Hematopoietic multipotent progenitor cell treated with erythropoietin and hydrocortisone succinate and interleukin-3 and kit ligand, for 6 days (in vitro differentiated cells): ENCODE measurements at places on chromosomes 6 and 20.
A peak's percentile ranks its signal among the peaks of the same experiment; 100 is the strongest.

DNA sequence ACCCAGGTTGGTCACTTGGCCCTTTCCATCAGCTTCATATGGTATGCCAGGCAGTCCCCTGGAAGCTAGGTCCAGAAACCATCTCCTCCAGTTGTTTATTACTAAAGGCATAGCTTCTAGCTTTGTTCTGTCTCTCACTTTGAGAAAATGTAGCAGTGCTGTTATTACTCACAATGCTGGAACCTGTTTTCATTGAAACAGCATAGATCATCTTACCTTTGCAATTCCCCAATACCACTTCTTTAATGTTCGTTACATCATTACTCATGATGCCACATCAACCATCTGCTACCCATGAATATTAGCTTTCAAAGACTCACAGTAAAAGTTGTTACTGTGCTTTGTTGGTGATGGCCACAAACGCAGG, 88.3 kb downstream of the ADAT2 start:
- no peak for DNase-seq

- DNase-seq = no peak
Observed at GRCh38 chr20:38115205-38115604, 49.9 kb downstream of the TGM2 start.

GRCh38 chr20:32652739-32653526, 20.8 kb downstream of the C20orf203 start:
- DNase-seq = peak; percentile 92

- DNase-seq = no peak
Observed at GRCh38 chr20:47778398-47779354, 6.6 kb downstream of the SULF2 start.

DNA sequence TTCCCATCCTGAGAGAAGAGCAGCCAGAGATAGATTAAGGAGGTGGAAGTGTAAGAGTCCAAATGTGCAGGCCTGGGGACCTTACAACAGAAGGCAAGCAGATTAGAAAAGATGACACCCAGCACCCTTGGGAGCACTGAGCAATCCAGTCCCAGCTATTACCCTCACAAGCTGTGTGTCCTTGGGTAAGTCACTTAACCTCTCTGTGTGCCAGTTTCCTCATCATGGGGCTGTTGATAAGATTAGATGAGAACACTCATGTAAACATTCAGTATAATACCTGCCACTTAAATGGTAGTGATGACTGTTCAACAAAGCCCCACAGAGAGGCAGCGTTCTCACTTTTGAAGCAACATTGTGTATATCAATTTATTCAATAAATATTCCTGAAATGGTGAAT, 114.8 kb upstream of the CST7 start:
- DNase-seq = no peak

GRCh38 chr6:53067849-53068361, 2.7 kb downstream of the FBXO9 start:
- DNase-seq = peak; percentile 94

DNA sequence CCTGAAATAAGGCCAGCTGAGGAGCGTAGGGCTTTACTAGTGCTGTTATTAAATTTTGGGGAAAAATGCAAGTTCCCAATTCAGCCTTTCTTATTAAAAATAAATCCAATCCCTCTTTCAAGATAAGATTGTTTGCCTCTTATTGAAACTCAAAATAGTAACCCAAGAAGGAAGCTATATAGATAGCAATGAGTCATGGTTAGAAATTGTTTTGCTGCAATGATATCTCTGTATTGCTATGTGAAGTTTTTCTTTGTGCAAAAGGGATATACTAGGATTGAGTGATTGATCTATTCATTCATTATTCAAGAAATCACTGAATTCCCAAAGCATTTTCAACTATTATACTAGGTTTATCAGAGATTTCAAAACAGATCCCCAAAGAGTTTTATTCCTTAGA, 93.0 kb upstream of the HDAC2 start:
- no peak for DNase-seq

GRCh38 chr6:41302638-41303037, 16.2 kb upstream of the TREM1 start:
- no peak for DNase-seq

GRCh38 chr20:44092551-44093248, 94.3 kb downstream of the JPH2 start:
- DNase-seq = peak; percentile 75

- DNase-seq = peak; percentile 38
Observed at GRCh38 chr20:35200267-35200666, 26.2 kb upstream of the MMP24 start.

- no peak for DNase-seq
Observed at GRCh38 chr6:71642120-71642519, 244.2 kb upstream of the RIMS1 start.

DNA sequence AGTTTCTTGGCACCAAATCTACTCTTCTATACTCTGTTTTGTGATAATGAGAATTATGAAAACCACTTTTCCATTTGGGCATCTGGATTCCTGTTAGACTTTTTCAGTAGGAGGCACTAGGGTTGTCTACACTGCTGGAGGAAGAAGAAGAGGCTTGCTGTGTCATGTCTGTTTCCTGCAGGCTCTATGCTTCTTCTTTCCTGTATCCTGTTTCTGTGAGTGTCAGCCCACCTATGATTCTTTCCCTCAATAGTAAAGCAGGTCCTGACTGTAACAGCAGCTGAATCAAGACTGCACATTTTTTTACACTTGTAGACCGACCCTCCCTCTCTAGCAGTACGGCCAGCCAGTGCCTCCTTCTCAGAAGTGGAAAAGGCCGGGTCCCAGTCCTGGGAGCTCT, 603.9 kb downstream of the HDGFL1 start:
- DNase-seq = no peak

DNA sequence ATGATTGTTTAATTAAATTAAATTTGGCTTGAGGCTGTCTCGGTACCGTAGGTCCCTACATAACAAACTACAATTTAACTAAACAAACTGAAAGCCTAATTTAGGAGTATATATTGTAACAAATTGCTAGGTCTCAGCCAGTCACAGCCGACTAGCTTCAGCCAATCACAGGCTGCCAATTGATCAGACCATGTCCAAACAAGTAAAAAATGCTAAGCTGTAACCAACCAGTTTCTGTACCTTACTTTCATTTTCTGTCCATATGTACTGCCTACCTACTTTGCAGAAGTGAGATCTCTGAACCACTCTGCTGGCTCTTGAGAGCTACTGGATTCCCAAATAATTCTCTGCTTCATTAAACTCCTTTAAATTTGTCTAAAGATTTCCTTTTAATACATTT, 648.0 kb upstream of the GJE1 start:
- peak; percentile 69 for DNase-seq

DNA sequence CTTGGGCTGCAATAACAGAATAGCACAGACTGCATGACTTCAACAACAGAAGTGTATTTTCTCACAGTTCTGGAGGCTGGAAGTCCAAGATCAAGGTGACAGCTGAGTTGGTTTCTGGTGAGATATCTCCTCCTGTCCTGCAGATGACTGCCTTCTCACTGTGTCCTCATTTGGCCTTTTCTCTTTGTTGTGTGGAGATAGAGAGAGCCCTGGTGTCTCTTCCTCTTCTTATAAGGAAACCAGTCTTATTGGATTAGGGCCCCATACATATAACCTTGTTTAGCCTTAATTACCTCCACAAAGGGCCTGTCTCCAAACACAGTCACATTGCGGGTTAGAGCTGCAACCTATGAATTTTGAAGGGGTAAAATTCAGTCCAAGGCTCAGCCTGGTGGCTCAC, 57.0 kb upstream of the BMP6 start:
- peak; percentile 27 for DNase-seq

DNA sequence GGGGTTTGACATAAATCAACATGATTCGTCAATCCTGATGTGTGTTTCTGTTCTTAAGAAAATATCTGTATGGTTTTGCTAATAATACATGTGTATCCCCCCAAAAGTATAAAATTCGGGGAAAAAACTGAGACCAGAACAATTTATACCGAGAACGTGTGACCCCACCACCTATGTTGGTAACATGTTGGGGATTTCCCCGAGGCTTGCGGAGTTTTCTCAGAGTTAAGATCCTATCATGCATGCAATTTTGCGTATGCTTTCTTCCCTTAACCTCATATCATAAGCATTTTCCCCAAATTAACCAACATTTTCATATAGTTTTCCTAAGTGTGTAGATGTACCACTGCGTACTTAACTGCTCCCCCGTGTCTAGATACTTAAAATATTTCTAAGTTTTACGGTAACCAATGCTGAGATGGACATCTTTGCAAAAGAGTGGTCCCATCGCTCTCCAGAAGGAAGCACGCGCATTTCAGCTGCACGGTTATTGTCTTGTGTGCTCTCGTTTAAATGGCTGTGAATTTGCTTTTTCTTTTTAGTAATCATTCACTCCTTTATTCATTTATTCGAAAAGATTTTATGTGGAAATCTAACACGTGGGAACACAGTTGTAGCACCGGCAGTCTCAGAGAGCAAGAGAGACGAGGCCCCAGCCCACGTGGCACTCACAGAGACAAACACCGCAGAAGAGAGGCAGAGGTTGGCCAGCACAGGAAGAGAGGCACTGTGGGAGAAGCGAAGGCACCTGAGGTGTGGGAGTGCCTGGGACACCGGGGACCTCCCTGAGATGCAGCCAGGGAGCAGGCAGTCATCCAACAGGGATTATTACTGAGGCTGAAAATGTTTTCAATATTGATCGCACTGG, 13.2 kb upstream of the IRF4 start:
- no peak for DNase-seq

- DNase-seq = no peak
Observed at GRCh38 chr6:141866731-141867497, 265.8 kb upstream of the GJE1 start.

GRCh38 chr6:9564021-9564420, 850.9 kb downstream of the TFAP2A start:
- DNase-seq = no peak

DNA sequence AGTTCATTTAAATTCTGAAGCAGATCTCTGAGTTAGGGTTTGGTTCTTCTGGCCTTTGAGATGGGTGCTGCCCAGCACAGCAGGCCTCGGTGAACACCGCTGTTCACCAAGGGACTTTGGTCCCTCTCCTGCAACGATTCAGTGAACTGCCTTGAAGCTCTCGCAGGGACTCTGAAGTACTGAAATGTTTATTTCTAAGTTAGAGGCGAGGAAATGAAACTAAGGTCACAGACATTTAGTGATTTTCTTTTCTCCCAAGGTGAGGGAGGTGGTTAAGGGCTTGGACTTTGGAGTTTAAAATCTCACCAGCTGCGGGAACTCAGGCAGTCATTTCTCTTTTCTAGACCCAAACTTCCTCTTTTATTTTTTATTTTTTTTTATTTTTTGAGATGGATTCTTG, 26.2 kb downstream of the E2F3 start:
- no peak for DNase-seq

GRCh38 chr6:143098054-143098671, 37.5 kb downstream of the AIG1 start:
- peak; percentile 33 for DNase-seq

DNA sequence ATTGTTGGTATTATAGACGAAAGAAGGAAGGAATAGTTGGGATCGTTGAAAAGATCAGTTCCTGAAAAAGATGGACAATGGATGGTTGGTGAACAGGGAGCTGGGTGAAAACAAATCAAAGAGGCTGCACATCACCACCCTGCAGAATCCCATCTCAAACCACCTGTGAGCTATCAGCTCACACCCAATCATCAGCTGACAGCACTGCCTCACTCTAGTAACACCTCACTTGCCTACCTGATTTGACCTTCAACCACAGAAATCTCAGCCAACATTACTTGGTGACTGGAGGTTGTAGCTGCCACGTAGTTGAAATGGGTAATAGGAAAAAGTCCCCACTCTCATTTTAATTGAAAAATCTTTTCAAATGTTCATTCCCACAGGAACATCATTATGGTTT, 101.8 kb upstream of the DST start:
- no peak for DNase-seq

DNA sequence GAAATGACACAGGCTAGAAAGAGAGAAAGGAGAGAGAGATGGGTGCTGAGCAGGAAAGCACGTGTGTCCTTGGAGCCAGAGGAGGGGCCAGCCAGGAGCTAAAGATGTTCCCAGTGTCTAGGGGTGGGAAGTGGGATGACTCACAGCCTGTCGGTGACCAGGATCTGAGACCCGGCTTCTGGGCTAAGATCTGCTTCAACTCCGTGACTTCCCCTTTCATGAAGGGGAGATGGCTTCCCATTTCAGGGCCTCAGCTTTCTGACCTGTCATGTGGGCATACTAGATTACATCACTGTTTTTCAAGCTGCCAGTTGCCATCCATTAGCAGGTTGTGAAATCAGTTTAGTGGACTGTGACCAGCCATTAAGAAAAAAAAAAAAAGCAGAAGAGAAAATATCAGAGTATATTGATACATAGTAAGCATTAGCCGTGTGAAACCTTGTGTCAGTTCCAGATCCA, 5.4 kb downstream of the TGM3 start:
- peak; percentile 78 for DNase-seq

DNA sequence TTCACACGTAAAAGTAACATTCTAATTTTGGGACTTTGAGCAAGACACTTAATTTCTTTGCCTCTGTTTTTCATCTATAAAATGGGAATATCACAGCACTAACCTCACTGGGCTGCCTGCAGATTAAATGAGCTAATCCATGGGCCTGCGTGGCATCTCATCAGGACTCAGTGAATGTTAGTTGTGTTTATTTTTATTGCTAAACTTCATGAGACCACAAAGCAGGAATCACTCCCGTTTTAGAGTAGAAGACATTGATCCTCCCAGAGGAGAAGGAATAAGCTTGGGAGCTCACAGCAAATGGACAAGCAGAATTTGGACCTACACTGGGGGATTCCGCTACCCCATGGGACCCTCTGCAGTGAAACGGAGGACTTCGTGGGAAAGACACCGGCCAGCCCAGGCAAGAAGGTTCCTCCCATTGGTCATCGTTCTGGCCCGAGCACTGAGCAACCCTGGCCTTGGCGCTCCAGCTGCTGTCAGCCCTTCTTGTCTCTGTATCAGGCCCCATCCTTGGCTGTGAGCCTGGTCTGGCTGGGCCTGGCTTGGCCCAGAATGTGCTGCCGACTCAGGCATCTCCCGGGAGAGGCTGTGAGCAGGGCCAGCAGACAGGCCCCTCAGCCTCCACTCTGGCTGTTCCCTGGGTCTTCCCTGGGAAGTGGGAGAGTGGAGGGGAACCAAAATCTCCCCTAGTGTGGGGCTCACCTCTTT, 79.8 kb downstream of the NFATC2 start:
- DNase-seq = no peak

- no peak for DNase-seq
Observed at GRCh38 chr6:111306104-111306888, 176.7 kb downstream of the REV3L start.

- peak; percentile 87 for DNase-seq
Observed at GRCh38 chr6:13841936-13842335, 27.6 kb upstream of the MCUR1 start.
